ENCODE measurements at places on chromosomes 2 and 18. TPM values are rescaled to one million over a fixed set of nuclear protein-coding genes. Genes with fewer than 3 reads are reported as not detected.

DNA sequence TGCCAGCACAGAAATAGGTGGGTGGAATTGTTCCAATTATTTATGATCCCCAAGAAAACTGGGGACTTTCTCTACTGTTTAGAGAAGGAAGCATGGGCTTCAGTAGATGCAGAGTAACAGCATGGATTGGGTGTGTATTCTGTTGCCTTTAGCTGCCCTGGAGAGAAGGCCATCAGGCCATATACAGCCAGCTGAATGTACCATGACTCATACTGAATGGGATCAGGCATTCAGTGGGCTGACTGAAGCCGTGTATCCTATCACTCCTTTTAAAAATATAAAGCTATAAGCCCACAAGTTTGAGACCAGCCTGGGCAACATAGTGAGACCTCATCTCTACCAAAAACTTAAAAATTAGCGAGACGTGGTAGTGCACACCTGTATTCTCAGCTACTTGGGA lies 16.7 kb upstream of the PLEKHM3 start:
- H3K4me3 ChIP-seq, result no peak overlapping the region
- H3K27ac ChIP-seq, result no peak overlapping the region
- no peak for DNase-seq
- H3K27me3 ChIP-seq, result no peaks in the 10 kb centered on the region
- no peaks in the 10 kb centered on the region for H3K36me3 ChIP-seq

GRCh38 chr2:42850016-42850805 lies 57.8 kb upstream of the HAAO start:
- no peak for DNase-seq
- no peaks in the 10 kb centered on the region for H3K4me1 ChIP-seq
- no peaks in the 10 kb centered on the region for H3K36me3 ChIP-seq
- no peak overlapping the region for H3K27ac ChIP-seq

The CPLX4 gene
- not detected for total RNA-seq

DNA sequence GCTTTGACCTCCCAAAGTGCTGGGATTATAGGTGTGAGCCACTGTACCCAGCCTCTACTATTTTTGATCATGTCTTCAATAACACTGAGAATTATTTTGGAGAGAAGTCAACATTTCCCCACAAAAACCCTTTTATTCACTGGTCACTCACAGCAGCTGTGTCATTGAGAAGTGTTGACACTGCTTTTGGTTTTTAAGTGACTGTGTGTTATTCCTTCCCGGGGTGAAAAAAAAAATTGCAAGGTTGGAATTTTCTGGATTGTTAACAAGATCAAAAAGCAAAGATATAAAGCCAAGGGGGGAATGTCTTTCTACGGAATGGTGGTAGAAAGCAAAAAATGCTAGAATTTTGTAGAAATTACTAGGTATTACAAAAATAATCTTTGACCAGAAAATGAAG lies 61.5 kb downstream of the TANC1 start:
- no peaks in the 10 kb centered on the region for H3K27me3 ChIP-seq
- DNase-seq, result no peak
- H3K27ac ChIP-seq, result no peak overlapping the region
- no peaks in the 10 kb centered on the region for H3K4me1 ChIP-seq
- H3K36me3 ChIP-seq, result no peaks in the 10 kb centered on the region
- H3K4me3 ChIP-seq, result no peak overlapping the region

DNA sequence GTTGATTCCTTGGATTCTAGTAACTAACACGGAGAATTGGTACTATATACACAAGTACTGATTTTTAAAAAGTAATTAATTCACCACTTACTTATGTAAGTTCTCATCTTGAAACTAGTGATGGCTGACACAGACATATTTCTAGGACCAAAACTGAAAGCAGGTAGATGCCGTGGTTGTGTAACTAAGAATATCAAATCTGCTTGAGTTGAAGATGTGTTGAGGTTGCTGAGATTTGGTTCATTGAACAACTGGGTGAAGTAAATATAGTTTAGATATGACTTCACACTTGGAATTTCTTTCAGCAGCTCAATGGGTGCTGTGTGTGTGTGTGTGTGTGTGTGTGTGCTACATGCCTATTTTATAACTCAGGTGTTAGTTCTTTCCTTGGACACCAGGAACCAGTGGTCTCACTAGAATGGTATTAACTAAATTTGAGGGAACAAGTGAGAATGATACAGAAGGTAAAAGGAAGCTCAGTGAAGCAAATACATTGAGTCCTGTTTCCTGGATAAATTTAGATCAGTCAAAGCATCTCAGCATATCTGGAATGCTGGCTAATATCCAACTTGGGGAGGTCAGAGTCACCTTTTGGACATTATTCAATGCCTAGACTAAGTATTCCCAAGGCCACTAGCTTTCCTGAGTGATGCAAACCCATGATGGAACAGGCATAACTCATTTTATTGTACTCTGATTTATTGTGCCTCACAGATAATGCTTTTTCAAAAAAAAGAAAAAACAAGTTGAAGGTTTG lies 110.7 kb upstream of the ZEB2 start:
- H3K27me3 ChIP-seq, result peaks cover 13% of the 10 kb centered on the region
- DNase-seq, result no peak
- no peaks in the 10 kb centered on the region for H3K36me3 ChIP-seq
- H3K4me3 ChIP-seq, result no peak overlapping the region
- no peak overlapping the region for H3K27ac ChIP-seq
- H3K4me1 ChIP-seq, result no peaks in the 10 kb centered on the region

The CCDC178 gene
- total RNA-seq, result not detected

- no peak overlapping the region for H3K27ac ChIP-seq
- no peak for DNase-seq
- H3K4me1 ChIP-seq, result no peaks in the 10 kb centered on the region
- H3K4me3 ChIP-seq, result no peak overlapping the region
- no peaks in the 10 kb centered on the region for H3K27me3 ChIP-seq
- H3K36me3 ChIP-seq, result no peaks in the 10 kb centered on the region
Measured at GRCh38 chr18:59432803-59433597, 73.9 kb upstream of the LMAN1 start.

DNA sequence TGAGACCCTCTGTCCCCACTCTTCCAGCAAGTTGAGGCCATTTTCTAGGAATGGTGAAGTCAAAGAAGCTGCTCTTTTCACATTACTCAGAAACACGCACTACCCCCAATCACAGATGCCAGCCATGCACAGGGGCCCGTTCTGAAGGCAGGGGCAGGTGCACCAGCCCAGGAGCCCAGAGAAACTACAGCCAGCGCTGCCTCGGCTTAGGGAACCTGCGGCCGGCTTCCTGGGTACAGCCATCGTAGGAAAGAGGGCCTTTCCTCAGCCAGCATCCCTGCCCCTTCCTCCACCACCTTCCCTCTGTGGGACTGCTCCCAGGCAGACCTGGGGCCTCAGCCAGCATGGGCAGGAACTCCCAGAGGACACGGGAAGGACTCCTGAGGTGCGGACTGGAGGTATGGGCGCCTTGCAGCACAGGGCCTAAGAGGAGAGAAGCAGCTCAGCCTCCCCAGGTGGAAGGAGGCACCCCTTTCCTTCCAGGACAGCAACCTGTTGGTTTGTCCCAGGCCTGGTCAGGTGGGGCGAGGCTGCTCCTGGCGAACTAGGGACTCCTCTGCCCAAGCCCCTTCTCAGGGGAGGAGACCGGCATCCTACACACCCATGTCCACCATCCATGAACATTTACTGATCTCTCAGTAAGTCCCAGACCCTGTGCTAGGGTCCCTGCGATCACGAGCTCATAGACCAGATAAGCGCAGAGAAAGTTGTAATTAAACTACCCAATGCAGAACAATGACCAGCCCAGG lies 99.0 kb upstream of the ID2 start:
- H3K27ac ChIP-seq, result peak overlapping the region; percentile 46
- peaks cover 2% of the 10 kb centered on the region for H3K27me3 ChIP-seq
- DNase-seq, result no peak
- no peaks in the 10 kb centered on the region for H3K36me3 ChIP-seq
- peaks cover 36% of the 10 kb centered on the region for H3K4me1 ChIP-seq

DNA sequence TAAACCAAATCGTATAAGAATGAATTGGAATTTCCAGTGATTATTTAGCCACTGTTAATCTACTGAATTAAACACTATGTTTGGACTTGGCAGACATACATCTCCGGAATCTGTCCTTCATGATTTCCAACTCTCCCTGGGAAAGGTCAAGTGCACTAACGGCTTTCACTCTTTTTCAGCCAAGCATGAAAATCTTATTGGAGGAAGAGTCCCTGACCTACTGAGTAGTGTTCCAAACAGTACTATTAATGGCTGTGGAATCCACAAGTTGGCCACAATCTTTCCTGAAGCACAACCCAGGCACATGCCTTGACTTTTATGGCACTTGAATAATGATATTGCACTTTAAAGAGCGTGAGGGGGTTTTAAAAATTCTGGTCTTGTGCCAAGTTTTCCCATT lies 318.9 kb upstream of the RND3 start:
- no peaks in the 10 kb centered on the region for H3K27me3 ChIP-seq
- DNase-seq, result no peak
- no peak overlapping the region for H3K4me3 ChIP-seq
- H3K27ac ChIP-seq, result no peak overlapping the region
- H3K4me1 ChIP-seq, result no peaks in the 10 kb centered on the region

DNA sequence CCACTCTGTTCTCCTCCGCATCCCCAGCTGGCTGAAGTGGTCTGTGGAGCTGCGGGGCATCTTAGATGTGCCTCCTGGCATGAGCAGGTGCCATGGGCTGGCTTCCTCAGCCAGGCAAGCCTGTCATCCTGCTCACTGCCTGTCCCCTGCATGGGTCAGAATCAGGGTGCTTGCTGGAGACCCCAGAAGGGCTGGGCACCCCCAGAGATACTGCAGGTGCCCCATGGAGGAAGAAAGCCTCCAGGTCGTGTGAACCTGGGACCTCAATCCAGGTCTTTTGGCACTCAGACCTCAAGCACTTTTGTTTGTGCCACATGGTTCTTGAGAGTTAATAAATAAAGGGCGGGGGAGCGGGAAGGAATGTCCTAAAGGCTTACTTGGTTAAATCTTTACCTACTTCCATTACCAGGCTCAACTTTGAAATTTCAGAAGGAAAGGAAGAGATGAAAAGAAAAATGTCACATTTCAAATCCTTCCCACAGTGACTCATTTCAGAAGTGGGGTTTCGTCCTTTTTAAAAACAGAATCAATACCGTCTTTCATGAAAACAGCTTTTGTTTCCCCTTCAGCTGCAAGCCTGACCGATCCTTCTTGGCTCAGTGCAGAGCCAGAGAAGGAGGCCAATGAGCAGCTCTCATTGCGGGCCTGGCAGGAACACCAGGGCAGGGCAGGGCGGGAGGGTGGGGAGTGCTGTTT lies 69.9 kb downstream of the RHOB start:
- peaks cover 4% of the 10 kb centered on the region for H3K4me1 ChIP-seq
- DNase-seq, result no peak
- H3K4me3 ChIP-seq, result no peak overlapping the region
- H3K36me3 ChIP-seq, result no peaks in the 10 kb centered on the region
- peaks cover 4% of the 10 kb centered on the region for H3K27me3 ChIP-seq

The TSHZ1 gene
- total RNA-seq, result 23.6 TPM
